ENCODE measurements at places on chromosomes 11 and 22.

DNA sequence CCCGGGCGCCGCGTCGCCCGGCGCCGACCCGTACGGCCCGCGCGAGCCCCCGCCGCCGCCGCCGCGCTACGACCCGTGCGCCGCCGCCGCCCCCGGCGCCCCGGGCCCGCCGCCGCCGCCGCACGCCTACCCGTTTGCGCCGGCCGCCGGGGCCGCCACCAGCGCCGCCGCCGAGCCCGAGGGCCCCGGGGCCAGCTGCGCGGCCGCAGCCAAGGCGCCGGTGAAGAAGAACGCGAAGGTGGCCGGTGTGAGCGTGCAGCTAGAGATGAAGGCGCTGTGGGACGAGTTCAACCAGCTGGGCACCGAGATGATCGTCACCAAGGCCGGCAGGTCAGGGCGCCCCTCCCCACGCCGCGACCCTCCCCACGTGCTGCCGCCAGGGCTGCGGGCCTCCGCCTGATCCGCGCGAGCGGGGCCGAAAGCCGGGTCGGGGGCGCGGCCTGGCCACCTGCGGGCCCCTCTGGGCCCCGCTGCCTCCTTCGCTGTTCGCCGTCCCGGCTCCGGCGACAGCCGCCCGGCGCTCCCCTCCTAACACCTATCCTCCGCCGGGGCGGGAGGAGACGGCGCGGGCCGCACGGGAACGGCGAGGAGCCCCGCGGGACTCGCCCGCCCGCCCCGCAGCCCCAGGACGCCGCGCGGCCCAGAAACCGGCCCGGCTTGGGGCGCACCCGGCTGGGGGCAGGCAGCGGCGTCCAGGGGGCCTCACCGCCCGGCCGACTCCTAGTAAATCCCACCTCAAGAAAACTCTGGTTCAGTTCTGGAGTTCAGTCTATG lies 560 bp downstream of the TBX1 start:
- DNase-seq = no peak

DNA sequence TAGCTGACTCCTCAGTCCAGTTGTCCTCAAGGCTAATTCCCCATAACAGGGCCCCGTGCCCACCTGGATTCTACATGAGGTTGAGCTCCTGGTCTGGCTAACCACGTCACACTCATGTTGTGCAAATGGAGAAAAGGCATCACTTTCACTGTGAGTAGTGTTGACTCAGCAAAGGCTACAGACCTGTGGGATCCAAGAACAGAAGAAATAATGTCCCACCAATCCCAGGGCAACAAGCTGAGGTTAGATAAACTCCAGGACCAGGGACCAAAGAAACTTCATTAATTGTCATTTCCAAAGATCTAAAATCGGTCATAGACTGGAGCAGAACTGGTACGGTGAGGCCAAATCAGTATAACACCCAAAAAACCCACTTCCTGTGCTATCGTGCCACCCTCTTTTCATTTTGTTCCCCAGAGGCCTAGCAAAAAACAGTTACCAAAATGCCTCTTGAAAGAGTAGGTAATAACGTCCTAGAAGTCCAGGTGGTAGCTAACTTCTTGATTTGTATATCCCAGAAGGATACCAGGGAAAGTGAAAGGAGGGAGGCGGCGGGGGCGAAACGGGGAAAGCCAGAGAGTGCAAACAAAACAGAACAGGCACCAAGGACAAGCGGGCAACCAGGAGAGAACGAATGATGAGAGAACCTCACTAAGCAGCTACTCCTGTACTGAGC lies 1.4 kb downstream of the PCSK7 start:
- DNase-seq = peak; percentile 54

DNA sequence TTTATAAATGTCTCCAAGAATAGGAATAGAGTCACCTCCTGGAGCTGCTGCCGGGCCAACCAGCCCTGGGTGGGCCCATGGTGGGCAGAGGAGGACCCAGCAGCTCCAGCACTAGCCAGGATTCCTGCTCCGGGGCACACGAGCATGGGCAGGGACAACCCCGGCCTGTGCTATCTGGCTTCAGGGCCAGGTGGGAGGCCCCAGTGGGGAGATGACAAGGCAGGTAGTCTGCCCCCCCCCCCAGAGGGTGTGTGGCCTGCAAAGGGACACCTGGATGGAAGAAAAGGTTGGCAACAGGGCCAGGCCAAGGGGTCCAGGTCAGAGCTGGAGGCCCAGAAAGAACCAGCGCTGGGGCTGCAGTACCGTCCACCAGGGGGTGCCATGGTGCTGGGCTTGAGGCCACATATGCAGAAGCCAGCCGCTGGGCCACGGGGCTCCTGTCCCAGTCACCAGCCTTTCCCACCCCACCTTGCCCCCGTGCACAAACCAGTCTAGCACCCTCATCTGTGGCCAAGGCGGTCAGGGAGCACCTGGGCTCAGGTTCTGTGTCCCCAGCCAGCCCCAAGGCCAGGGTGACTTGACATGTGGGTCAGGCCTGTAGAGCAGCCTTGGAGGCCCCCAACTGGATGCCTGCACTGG lies 3.4 kb downstream of the TSPAN32 start:
- DNase-seq = peak; percentile 76

DNA sequence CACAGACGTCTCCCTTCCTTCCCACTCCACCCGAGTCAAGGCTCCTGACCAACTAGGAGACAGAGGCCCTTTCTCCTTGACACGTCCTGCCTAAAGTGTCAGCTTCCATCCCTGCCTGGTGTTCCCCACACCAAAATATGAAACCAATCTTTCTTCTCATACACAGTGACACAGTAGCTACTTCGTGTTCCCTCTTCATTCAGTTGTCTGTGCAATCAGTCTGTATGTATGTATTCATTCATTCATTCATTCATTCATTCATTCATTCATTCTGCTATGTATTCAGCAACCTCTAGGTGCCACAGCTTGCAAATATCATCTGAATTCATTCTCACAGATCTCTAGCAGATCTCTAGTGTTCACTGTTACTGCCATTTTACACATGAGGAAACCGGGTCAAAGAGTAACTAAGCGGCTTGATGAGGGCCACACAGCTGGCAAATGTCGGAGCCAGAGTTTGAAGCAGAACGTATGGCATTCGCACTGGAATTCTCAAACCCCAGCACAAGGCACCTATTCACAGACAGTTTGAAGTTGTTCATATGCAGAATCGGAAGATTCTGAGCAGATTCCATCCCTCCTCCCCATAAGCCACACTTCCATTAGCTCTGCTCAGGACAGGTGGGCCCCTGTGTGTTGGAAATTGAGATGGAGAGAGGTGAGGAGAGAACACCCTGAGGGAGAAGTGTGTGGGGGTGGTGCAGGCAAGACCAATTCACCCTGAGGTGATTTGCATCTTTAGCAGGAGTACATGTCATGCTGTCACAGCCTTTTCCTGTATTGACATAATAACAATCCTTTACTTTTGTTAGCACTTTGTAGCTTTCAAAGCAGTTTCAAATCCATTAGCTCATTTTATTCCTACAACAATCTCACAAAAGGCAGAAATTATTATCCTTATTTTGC lies 275.7 kb downstream of the ST3GAL4 start:
- no peak for DNase-seq

DNA sequence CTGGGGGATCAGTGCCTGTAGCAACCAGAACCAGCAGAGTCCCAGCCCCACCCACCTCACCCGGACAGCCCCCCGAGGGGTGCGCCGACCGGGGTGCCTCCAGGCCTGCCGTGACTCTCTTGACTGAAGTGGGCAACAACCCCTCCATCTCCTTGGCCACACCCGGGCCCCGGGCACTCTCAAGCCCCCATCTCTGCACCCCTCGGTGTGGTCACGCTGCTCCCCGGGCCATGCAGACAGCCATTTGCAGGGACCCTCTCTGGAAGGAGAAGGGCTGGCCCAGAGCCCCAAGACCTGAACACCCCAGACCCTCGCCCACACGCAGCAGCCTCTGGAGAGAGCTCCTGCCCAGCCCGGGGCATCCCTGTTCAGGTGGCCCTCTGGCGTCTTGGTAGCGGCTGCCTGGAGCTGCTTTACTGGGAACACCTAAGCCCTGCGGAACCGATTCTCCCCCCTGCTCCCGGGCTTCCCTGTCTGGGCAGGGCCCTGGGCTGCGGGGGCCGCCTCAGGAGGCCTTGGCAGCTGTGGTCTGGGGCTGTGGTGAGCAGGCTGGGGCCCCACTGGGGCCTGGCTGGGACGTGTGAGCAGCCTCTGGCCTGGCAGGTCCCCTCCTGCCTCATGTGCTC lies 84.9 kb downstream of the WNT7B start:
- DNase-seq = no peak

GRCh38 chr11:128926437-128927107 lies 16.1 kb downstream of the TP53AIP1 start:
- no peak for DNase-seq

- no peak for DNase-seq
Observed at GRCh38 chr11:123597859-123598258, 56.6 kb downstream of the SCN3B start.

DNA sequence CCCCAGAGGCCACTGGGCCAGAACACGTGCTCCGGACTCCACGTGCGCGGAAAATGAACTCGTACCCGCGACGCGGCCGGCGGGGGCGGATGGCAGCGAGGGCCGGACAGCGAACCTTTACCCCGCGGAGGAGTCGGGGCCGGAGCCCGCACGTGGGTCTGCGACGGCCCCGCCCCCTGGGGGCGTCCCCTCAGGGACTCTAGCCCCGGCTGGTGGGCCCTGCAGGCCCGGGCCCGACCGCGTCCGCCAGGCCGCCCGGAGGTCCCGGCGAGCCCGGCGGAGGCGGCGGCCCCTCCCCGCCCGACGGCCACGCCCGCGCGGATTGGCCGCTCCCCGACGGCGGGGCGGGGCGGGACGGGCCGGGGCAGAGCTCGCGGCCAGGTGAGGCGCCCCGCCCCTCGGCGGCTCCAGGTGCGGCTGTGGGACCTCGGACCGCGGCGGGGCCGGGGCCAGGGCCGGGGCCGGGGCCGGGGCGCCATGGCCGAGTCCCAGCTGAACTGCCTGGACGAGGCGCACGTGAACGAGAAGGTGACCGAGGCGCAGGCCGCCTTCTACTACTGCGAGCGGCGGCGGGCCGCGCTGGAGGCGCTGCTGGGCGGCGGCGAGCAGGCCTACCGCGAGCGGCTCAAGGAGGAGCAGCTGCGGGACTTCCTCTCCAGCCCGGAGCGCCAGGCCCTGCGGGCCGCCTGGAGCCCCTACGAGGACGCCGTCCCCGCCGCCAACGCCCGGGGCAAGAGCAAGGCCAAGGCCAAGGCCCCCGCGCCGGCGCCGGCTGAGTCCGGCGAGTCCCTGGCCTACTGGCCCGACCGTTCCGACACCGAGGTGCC lies at the start of gene FAM83F:
Gene FAM83F (plus strand): TSS at position 389 of the 827 bp plus-strand sequence. CDS start 89 bp downstream, at position 478.
- DNase-seq = peak; percentile 9

- no peak for DNase-seq
Observed at GRCh38 chr11:118142809-118143208, 9.8 kb downstream of the SCN4B start.

DNA sequence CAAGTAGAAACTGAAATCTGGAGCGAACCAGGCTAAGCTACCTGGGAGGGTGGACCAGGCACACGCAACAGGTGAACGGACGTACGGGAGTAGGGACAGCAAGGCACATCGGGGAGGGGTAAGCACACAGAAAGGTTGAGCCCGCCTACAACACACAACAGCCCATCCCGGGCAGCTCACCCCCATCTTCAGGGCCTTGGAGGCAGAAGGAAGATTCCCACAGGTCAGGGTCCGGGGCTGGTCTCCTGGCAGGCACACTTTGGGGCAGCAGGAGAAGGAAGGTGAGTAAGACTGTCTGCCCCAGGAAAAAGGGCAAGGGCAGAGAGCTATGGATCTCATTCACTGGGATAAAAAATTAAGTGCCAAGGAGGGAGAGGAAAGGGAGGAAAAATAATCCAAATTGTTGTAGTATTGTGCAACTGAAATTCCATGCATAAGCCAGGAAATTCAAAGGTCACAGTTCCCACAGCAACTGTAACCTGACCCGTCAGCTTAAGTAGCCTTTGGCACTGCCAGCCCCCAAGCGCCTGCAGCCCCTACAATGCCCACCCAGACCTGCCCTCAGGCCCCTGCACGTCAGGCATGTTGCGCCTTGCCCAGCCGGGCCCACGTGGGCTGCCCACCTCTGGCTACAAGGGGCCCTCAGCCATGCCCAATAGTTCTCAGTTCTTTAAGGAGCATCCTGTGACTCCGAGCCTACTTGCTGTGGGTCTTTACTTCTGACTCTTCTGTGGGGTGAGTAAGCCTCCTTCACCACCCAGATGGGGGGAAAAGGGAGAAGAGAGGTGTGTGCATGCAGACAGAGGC lies 51.8 kb downstream of the MICAL3 start:
- DNase-seq = no peak

DNA sequence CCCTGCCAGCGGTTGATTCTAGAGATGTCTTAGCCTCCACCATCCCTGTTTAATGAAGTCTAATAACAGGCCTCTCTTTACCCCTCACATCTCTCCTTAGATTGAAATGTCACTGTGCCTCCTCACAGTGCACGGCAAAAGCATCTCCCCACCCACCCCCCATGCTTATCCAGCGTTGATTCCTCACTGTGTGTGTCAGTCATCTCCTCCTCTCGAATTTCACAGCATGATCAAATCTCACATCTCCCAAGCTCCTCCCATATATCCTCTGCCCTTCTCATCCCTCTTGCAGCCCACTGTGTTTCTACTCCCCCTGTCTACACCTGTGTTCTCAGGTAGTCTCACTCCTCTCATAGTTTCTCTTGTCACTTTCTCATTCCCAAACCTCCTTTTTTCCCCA lies 84.6 kb downstream of the DBX1 start:
- DNase-seq = no peak

- DNase-seq = no peak
Observed at GRCh38 chr11:61919705-61920631, 2.6 kb upstream of the RAB3IL1 start.

GRCh38 chr11:1567721-1568100 lies 4.4 kb downstream of the DUSP8 start:
- DNase-seq = no peak

DNA sequence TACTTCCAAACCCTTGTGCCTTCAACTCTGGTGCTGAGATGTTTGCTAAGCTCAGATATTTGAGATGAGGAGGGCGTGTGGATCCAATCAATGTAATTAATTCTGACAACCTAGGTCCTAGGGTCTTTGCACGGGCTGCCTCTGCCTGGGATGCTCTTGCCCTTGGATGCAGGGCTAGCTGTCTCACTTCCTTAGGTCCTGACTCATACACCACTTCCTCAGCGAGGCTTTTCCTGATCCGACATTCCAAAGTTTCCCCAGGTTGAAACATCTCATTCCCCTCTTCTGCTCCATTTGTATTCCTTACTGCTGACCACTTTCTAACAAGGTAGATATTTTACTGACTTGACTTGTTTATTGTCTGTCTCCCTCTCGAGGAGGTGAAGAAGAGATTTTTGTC lies 43.0 kb upstream of the NTM start:
- DNase-seq = no peak
